MCF 10A (cell line): ENCODE measurements at places on chromosomes 2 and 18. TPM values are rescaled to one million over a fixed set of nuclear protein-coding genes. Genes with fewer than 3 reads are reported as not detected.

DNA sequence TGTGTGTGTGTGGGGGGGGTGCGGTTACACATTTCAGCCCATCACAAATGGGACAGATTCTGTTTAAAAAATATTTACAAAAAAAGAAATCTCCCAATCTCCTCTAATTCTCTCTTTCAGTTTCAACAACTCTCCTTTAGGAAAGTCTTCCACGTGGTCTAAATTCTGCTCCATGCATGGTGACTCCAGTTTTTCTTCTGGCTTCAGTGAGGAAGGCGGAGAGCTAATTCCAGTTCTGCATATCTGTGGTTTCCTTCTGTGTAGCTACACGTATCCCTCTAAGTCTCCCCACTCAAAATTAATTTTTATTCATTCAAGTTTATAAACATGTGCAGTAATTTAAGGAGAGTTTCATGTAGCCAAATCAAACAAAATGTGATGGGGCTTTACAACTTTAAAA, 111.6 kb downstream of the SLC4A3 start:
- H3K4me3 ChIP-seq: no peak overlapping the region
- H3K27me3 ChIP-seq: no peaks in the 10 kb centered on the region
- H3K27ac ChIP-seq: no peak overlapping the region
- no peaks in the 10 kb centered on the region for H3K4me1 ChIP-seq
- no peaks in the 10 kb centered on the region for H3K36me3 ChIP-seq
- no peak for DNase-seq

GRCh38 chr2:53028225-53028624, 739.4 kb upstream of the CHAC2 start:
- DNase-seq: peak; percentile 20
- H3K27me3 ChIP-seq: no peaks in the 10 kb centered on the region
- H3K4me3 ChIP-seq: no peak overlapping the region
- H3K27ac ChIP-seq: peak overlapping the region; percentile 32

DNA sequence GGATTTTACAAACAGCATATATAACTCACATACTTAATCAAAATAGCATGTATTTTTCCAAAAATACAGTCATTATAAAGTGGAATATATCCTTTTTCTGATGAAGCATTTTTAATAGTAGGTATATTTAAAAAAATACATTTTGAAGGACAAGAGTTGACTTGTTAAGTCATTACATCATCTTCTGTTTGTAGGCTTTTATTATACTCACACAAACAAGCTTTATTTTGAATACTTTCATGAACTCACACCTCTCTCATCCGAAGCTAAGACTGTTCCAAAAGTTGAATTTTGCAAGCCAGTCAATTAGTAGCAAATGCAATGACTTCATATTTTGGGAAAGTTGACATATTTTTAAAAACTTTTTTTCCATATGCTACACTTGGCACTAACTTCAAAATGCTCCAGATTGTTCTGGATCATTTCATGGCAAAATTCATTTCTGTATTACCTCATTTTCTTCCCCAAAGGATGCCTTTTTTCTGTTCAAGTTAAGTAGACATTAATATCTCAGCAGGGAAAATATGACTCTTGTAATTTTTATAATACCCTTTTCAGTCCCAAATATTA, 68.5 kb upstream of the WDR75 start:
- DNase-seq: no peak
- H3K27me3 ChIP-seq: no peaks in the 10 kb centered on the region
- H3K27ac ChIP-seq: no peak overlapping the region

DNA sequence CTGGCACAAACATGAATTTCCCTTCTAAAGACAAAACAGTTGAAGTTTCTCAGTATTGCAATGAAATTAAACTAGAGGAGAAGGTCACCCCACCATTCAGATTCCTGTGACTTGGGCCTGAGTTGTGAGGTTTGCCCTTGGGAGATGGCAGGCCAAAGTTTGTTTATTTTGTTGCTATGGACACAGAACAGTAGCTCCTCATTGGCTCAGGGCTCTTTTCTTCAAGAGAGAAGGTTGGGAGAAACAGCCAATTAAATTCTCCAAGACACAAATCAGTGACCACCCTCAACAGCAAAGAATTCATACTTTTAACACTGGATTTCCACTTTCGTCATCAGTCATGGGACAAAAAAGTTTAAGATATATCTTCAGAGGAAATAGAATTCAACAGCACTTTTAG, at the start of gene FLACC1:
TSS of gene FLACC1 (minus strand) at position 125 of the 400 bp plus-strand sequence. CDS start 5,941 bp downstream, outside the sequence.
- DNase-seq: peak; percentile 29
- no peaks in the 10 kb centered on the region for H3K27me3 ChIP-seq
- no peak within 1 kb of the TSS for H3K4me3 ChIP-seq
- peaks cover 10% of the 10 kb centered on the region for H3K4me1 ChIP-seq
- peaks cover 7% of the 10 kb centered on the region for H3K36me3 ChIP-seq

The GPR55 gene
- total RNA-seq: not detected in 2 replicates

The ASB1 gene
- total RNA-seq: 104 and 113 TPM in 2 replicates
